ENCODE measurements at places on chromosomes 5 and 9.

DNA sequence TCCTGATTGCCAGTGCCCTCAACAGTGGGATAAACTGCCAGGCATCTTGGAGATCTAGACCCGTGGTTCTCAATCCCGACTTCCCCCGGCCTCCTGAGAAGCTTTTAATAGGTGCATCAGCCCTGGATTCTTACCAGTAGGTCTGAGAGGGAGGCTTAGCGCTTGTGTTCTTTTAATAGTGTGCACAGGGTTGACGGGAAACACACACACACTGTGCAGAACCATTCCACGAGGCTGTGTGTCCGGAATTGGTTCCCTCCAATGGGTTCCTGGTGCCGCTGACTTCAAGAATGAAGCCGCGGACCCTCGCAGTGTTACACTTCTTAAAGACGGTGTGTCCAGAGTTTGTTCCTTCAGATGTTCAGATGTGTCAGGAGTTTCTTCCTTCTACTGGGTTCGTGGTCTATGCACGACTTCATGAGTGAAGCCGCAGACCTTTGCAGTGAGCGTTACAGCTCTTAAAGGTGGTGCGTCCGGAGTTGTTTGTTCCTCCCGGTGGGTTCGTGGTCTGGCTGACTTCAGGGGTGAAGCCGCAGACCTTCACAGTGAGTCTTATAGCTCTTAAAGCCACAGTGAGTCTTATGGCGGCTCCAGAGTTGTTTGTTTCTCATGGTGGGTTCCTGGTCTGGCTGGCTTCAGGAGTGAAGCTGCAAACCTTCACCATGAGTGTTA, 46.6 kb upstream of the PRSS3 start:
- no peak for DNase-seq

GRCh38 chr9:8251566-8251965, 452.0 kb upstream of the DMAC1 start:
- no peak for DNase-seq

- DNase-seq: no peak
Observed at GRCh38 chr5:124536333-124536732, 210.1 kb downstream of the ZNF608 start.

DNA sequence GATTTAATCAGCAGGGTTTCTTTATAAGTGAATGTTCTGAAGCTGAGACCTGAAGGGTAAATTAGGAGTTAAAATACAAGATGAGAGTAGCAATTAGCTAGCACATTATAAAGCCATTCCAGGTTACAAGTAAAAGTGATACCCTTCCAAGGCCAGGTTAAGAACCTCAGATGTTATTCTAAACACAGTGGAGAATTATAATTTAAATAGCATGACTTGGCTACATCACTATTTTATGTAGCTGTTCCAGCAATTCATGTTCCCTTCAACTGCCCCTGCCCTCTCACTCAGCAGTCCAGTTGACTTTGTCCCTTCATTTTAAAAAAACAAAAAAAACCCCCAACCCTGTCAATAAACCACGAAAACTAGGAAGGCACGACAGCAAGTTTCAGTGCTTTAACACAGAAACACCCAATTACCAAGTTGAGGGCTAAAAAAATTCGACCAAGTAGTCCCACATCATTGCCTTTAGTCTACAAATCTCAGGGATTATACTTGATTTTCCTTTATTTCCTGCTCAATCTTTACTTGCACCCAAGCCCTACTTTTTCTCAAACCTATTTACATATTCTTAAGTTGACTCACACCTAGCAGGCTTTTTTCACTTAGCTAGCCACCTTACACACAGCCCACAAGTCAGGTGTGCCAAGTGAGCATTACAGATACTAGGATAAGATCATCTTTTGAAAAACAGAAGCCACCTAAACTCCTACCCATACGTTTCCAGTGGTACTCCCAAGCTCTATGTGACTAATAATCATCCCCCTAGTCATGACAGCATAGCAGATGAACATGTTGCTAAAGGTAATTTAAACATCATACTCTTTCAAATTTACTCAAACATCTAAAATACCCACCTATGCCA, 3.4 kb downstream of the RPL37 start:
- DNase-seq: no peak
